Activated CD8-positive, alpha-beta T cell treated with anti-CD3 and anti-CD28 coated beads for 36 hours (primary cell): ENCODE measurements at places on chromosomes 12 and 14. TPM values are rescaled to one million over a fixed set of nuclear protein-coding genes. Genes with fewer than 3 reads are reported as not detected.

The PLEK2 gene
- not detected for total RNA-seq

The BDKRB2 gene
- total RNA-seq, result not detected

The CCDC196 gene
- total RNA-seq, result not detected

- H3K4me3 ChIP-seq, result no peak overlapping the region
- peaks cover 5% of the 10 kb centered on the region for H3K27me3 ChIP-seq
- no peaks in the 10 kb centered on the region for H3K4me1 ChIP-seq
- DNase-seq, result no peak
- no peaks in the 10 kb centered on the region for H3K36me3 ChIP-seq
- no peak overlapping the region for H3K27ac ChIP-seq
These were observed 290.7 kb upstream of the TMPO start for GRCh38 chr12:98224584-98225221.

GRCh38 chr14:32507029-32507984, 178.2 kb downstream of the AKAP6 start:
- H3K36me3 ChIP-seq, result no peaks in the 10 kb centered on the region
- DNase-seq, result no peak
- H3K27ac ChIP-seq, result no peak overlapping the region
- H3K27me3 ChIP-seq, result no peaks in the 10 kb centered on the region
- H3K4me3 ChIP-seq, result no peak overlapping the region

DNA sequence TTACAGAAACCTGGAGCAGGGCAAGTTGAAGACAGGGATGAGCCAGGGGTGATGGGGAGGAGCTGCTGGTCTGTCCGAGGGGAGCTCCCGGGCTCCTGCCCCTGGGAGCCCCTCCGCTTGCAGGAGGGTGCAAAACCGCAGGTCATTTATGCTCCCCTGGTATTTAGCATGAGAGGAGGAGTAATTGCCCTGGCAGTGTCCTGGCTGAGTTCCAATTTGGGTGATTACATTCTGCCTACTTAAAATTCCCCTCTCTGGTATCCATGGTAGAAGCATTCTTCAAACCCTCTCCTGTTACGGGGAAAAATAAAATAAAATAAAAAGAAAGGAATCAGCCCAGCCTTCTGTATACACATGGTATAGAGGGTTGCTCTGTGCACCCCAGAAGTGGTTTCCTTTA, 61.7 kb upstream of the VRK1 start:
- H3K27me3 ChIP-seq, result peaks cover 45% of the 10 kb centered on the region
- H3K36me3 ChIP-seq, result no peaks in the 10 kb centered on the region
- H3K27ac ChIP-seq, result no peak overlapping the region
- no peak for DNase-seq
